ENCODE measurements at places on chromosomes 13 and 19.

DNA sequence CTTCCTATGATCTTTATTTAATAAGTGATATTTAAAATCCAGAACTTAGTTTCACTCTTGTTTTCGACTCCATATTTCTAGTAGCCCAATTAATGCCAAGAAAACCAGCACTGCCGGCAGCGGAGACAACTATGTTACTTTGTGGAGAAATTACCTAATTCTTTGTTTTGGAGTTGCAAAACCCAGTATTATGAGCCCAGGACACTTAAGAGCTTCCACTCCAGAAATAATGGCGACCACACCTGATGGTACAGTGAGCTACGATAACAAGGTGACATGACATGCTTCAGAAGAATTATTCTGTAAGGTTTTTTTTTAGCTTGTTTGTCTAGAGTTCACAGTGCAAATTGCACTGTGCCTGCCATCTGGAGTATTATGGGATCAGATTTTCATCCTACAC lies 136.4 kb downstream of the ZAR1L start:
- H3K27me3 ChIP-seq = no peaks in the 10 kb centered on the region
- H3K27ac ChIP-seq = no peak overlapping the region
- no peak overlapping the region for H3K4me3 ChIP-seq
- DNase-seq = no peak

GRCh38 chr13:39587939-39588338 lies 15.1 kb downstream of the LHFPL6 start:
- no peaks in the 10 kb centered on the region for H3K36me3 ChIP-seq
- DNase-seq = no peak
- no peaks in the 10 kb centered on the region for H3K27me3 ChIP-seq

DNA sequence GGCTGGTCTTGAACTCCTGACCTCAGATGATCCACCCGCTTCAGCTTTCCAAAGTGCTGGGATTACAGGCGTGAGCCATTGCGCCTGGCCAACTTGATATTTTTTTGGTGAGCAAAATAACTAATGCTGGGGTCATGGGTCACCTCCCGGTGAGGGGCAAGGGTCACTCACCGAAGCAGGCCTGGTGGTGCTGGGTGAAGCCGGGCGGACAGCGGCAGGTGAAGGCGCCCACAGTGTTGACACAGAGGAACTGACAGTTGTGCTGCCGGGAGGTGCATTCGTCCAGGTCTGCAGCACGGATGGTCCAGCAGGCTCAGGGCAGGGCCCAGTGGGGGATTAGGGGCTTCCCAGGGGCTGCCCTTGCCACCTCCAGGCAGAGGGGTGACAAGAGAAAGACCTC lies 28.3 kb downstream of the CCL25 start:
- no peak overlapping the region for H3K4me3 ChIP-seq
- no peaks in the 10 kb centered on the region for H3K36me3 ChIP-seq
- DNase-seq = no peak
- no peak overlapping the region for H3K27ac ChIP-seq

GRCh38 chr13:105971738-105972137 lies 563.7 kb downstream of the EFNB2 start:
- no peak for DNase-seq
- H3K4me1 ChIP-seq = no peaks in the 10 kb centered on the region
- H3K4me3 ChIP-seq = no peak overlapping the region
- no peak overlapping the region for H3K27ac ChIP-seq

DNA sequence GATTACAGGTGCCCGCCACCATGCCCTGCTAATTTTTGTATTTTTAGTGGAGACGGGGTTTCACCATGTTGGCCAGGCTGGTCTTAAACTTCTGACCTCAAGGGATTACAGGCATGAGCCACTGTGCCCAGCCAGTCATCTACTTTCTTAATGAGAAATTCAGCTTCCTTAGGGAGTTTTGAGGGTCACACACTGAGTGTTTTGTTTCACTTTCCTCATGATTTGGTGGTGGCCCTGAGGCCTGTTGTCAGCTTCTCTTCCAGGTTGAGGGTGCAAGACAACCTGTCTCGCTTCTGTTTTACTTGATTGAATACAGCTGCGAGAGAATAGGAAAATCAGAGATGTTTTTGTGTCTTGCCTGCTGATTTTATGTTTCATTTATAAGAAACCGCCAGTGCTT lies 9.9 kb downstream of the FRY start:
- no peak for DNase-seq
- H3K27me3 ChIP-seq = no peaks in the 10 kb centered on the region
- no peak overlapping the region for H3K4me3 ChIP-seq
- H3K36me3 ChIP-seq = no peaks in the 10 kb centered on the region
- no peak overlapping the region for H3K27ac ChIP-seq

DNA sequence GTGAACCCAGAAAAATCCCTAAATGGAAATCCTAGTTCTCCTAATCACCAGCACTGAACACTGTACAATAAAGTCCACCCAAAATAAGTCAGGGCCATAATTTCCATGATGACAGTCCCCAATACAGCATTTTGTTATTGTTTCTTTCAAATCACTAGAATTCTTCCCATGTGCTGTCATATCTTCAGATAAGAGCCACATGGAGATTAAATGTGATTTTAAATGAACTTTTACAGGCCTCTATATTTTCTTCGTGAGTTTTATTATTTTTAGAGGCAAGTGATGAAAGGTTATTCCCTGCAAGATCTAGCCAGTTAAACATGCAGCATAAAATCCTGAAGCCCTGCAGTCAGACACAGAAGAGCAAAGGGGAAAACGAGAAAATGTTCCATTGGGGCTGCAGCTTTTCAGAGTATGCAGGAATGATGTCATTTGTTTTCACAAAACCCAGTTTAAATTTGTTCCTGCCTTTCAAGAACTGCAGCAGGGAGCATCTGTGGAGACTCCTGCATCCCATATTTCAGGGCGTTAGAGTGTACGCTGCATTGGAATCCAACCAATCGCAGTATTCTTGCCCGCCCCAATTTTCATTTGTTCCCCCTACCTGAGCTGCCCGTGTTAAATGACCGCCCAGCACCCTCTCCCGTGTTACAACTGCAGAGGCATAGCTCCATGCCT lies 167.2 kb upstream of the KLF12 start:
- H3K36me3 ChIP-seq = no peaks in the 10 kb centered on the region
- H3K4me3 ChIP-seq = no peak overlapping the region
- no peak for DNase-seq
- H3K4me1 ChIP-seq = no peaks in the 10 kb centered on the region

- no peaks in the 10 kb centered on the region for H3K36me3 ChIP-seq
- H3K4me3 ChIP-seq = no peak overlapping the region
- H3K4me1 ChIP-seq = no peaks in the 10 kb centered on the region
- DNase-seq = no peak
Observed at GRCh38 chr13:99384468-99384867, 77.3 kb upstream of the GPR183 start.

DNA sequence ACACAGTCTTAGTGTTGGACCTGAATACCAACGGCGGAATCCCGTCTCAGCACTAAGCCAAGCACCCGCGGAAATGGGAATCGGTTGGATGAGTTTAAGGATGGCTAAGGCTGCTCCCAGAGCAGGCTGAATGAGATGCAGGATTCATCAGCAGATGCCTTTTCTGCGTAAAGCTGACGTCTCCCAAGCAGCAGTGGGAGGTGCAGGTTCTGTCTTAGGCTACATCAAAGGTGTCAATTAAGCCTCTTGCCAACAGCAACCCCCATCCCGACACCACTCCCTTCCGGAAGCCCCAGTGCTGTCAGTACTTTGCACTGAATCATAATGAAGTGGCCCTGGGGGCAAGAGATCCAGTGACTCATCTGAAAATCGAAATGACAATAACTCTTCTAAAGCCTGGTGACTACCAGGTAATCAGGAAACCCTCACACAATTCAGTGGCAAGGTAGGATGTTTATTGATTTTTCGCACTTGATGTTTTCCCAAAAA lies 275.6 kb downstream of the DCLK1 start:
- no peaks in the 10 kb centered on the region for H3K4me1 ChIP-seq
- H3K36me3 ChIP-seq = no peaks in the 10 kb centered on the region
- no peak overlapping the region for H3K27ac ChIP-seq
- no peak for DNase-seq
- no peak overlapping the region for H3K4me3 ChIP-seq

DNA sequence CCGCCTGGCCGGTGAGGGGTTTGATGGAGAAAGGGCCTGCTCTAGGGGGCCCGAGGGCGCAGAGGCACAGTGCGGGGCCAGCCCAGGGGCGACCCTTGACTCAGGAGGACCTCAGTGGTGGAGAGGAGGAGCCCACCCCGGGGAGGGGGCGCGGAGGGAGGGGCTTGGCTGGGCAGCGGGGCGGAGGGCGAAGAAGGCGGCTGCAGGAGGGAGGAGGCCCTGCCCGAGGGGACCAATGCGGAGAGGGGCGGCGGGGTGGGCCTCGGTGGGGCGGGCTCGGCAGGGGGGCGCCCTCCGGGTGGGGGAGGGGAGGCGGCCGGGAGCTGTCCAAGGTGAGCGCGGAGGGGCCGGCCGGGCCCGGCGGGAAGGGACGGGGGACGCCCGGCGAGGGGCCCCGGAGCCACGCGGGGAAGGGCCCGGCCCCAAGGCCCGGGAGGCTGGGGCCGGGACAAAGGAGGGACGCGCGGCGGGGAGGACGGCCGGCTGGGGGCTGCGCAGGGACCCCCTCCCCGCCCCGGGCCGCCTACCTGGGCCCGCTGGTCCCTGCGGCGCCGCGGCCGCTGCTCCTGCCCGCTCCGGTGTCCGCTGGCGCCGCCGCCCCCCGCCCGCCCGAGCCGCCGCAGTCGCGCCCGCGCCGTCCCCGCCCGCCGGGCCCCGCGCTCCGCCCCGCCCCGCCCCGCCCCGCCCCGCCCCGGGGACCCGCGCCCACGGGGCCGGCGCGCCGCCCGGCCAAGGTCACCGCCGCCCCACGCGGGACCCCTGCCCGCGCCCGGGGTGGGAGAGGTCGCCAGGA lies at the start of gene DIRAS1:
TSS of gene DIRAS1 (minus strand) at position 596 of the 793 bp plus-strand sequence. CDS start 3,566 bp downstream, outside the sequence.
- no peak within 1 kb of the TSS for H3K27ac ChIP-seq
- no peaks in the 10 kb centered on the region for H3K36me3 ChIP-seq
- no peak for DNase-seq
- no peak within 1 kb of the TSS for H3K4me3 ChIP-seq
- H3K4me1 ChIP-seq = no peaks in the 10 kb centered on the region

DNA sequence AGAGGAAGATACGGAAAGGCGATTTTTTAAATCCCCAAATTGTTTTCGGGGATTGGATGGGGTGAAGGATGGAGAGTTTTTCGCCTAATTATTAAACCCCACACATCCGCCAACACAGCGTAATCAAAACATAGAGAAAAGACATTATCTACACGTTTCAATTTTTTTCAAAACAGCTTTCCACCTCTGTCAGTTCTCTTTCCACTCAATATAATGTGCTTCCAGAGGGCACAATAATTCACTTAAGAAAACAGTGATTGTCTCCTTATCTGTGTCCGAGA lies 435 bp upstream of the OBI1 start:
- H3K27ac ChIP-seq = no peak overlapping the region
- H3K27me3 ChIP-seq = no peaks in the 10 kb centered on the region
- no peak for DNase-seq
- H3K4me3 ChIP-seq = peak overlapping the region; percentile 99

GRCh38 chr13:40388617-40389016 lies 277.8 kb downstream of the FOXO1 start:
- H3K4me1 ChIP-seq = peaks cover 4% of the 10 kb centered on the region
- H3K27ac ChIP-seq = peak overlapping the region; percentile 66
- no peaks in the 10 kb centered on the region for H3K36me3 ChIP-seq

DNA sequence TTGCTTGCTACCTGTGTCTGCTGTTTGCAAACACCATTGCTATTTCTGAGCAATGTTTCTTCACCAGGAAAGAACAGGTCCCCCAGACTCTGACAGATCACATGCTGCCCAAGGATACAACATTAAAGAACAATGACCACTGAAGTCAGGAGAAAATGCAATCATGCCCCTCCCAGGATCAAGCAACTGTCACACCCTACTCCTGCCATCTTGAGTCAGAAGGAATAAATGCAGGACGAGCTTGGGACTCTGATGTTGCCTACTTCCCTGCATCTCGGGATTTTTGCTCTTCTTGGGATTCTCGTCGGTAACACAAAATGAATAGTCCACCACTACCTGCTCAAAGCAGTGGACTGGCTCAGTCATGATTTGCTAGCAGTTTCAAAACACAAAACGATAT lies 490.6 kb downstream of the COG6 start:
- H3K27me3 ChIP-seq = no peaks in the 10 kb centered on the region
- no peaks in the 10 kb centered on the region for H3K4me1 ChIP-seq
- H3K27ac ChIP-seq = no peak overlapping the region
- DNase-seq = no peak
- H3K4me3 ChIP-seq = no peak overlapping the region

GRCh38 chr13:105538346-105538745 lies 997.1 kb downstream of the EFNB2 start:
- no peaks in the 10 kb centered on the region for H3K27me3 ChIP-seq
- H3K4me3 ChIP-seq = no peak overlapping the region
- H3K36me3 ChIP-seq = no peaks in the 10 kb centered on the region

- no peak for DNase-seq
- peaks cover 21% of the 10 kb centered on the region for H3K4me1 ChIP-seq
- no peaks in the 10 kb centered on the region for H3K36me3 ChIP-seq
- peak overlapping the region; percentile 59 for H3K4me3 ChIP-seq
Observed at GRCh38 chr19:7868326-7868670, 5.9 kb downstream of the PRR36 start.

DNA sequence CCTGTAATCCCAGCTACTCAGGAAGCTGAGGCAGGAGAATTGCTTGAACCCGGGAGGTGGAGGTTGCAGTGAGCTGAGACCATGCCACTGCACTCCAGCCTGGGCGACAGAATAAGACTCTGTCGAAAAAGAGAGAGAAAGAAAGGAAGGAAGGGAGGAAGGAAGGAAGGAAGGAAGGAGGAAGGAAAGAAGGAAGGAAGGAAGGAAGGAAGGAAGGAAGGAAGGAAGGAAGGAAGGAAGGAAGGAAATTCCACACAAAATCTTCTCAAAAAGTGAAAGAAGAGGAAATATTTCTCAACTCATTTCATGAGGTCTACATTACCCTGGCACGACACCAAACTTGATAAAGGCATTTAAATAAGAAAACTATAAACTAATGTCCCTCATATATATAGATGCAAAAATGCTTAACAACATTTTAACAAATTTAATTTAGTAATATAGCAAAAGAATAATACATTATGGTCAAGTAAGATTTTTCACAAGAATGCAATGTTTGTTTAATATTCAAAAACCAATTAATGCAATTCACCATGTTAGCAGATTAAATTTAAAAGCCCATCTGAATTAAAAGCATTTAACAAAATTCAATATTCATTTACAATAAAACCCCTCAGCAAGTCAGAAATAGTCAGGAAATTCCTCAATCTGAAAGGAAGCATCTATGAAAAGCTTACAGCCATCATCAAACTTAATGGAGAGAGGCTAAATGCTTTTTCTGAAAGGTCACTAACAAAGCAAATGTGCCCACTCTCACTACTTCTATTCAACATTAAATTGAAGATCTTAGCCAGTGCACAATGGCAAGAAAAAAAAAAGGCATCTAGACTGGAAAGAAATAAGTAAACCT lies 12.0 kb upstream of the CPB2 start:
- H3K27ac ChIP-seq = no peak overlapping the region
- H3K36me3 ChIP-seq = no peaks in the 10 kb centered on the region
- H3K27me3 ChIP-seq = no peaks in the 10 kb centered on the region

- H3K27me3 ChIP-seq = no peaks in the 10 kb centered on the region
- DNase-seq = no peak
- H3K27ac ChIP-seq = no peak overlapping the region
- H3K4me3 ChIP-seq = no peak overlapping the region
- H3K36me3 ChIP-seq = no peaks in the 10 kb centered on the region
Observed at GRCh38 chr13:49814551-49815270, 22.2 kb upstream of the KPNA3 start.

All from MM.1S (cell line).